ENCODE measurements at places on chromosomes 6 and 20.
A peak's percentile ranks its signal among the peaks of the same experiment; 100 is the strongest.

- DNase-seq: no peak
Measured at GRCh38 chr6:80523531-80523997, 417.1 kb downstream of the BCKDHB start.

DNA sequence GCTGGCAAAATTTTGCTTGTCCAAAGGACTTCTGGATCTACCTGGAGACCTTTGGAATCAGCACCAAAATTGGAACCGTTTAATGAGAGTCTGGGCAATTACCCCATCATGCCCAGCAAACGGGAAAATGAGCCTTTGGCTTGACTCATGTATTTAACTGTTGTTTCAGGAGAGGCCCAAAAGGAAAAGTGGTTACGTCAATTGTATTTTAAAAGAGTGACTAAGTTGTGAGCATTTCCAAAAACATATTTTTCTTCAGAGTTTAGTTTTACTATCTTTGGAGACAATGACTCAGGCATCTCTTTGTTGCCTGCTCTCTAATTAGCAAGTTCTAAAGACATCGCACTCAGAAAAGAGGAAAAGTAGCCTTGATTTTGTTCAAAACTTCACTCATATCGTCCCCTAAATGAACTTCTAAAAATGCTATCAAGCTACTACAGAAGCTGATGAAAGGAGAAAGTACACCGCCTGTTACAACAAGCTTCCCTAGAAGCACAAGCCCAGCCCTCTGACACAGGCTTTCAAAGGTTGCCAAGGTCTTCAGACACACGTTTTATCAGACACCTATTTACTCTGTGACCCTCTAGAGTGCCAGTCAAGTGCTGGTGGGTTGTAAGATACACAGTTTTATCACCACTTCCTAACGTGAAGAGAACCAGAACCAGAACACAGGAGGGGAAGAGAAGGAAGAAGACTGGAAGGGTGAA is 146.2 kb downstream of the TBX18 start:
- peak; percentile 88 for DNase-seq

DNA sequence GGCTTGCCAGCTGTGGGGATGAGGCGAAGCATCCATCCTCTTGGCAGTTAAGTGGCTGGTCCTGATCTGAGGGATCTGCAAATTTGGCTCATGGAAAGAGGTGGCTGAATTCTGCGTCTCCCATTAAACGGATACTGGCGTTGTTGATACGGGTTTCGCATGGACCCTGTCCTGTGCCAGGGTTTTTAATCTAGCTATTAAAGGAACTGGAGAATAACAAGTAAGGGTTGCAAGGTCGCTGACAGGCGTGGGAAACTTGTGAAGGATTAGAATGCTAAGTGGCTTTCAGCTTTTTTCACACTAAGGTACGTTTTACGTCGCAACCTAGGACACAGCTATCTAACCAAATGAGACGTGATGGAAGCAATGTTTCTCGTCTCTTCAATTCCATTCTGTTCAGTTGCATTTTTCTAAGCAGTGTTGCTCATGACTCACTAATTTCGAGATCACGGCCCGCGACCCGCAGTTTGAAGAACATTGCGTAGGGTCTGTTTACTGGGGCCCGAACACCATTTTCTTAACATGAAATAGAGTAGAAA is 852 bp downstream of the GMNN start:
- DNase-seq: peak; percentile 59

- DNase-seq: peak; percentile 90
Measured at GRCh38 chr6:23106951-23107350, 537.6 kb downstream of the HDGFL1 start.

DNA sequence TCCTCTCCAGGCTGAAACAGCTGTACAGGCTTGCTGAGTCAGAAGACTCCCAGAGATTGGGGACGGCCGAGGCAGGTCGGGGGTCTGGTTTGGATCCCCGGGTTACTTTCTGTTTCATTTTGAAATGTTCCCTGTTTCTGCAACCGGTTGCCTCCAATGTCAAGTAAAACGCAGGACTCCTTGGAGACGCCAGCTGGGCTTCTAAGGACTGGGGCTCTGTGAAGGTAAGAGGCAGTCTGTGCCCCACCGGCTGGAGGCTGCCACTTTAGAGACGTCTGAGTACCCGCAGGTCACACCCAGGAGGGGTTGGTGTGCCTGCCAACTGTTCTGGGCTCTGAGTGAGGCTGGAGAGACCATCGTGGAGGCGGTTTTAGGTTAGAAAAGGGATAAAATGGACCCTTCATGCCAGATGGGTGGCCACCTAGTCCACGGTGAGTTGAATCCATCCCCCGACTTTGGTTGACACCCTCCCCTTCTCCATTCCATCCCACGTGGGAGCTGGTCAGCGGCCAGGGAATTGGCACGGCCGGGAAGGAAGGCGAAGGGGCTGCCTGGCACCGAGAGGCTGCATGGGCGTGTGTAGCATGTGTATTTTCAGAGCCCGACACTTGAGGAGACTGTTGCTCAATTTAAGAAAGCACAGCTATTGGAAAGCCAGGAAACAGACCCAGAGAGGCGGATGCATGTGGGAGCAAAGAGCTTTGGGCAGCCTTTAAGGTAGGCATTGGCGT is 240.9 kb downstream of the PHACTR1 start:
- peak; percentile 74 for DNase-seq

DNA sequence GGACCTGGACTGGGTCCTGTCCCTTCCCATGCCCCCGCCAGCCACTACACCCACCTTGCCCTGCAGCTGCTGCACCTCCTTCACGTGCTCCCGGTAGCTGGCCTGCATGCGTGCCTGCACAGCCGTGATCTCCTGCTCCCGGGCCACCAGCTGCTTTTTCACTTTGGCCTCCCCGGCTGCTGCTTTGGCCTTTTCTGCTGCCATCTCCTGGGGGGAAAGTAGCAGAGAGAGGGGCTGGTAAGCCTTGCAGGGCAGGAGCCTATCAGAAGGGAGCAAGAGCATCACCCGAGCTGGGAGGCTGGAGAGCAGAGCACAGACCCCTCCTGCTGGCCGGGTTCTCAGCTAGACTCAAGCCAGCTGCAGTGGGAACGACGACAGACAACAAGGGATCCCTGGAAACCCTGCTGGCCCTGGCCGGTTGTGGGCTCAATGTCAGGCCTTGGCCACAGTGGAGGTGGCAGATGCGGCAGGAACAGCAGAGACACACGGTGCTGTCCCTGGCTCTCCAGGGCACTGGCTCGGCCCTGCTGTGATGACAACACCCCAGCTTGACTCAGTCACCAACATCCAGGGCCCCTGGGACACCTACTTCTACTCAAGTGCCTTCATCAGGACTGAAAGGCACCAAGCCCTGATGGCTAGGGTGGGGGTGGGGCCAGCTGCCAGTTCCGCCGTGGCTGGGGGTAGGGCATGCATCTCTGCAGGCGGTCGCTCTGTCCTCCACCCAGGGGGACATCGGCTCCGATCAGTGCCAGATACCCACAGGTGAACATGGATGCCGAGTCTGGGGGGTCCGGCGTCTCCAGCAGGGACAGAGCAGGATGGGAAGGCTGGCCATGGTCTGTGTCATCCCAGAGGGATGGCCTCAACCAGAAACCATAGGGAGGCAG is 45.3 kb downstream of the RRBP1 start:
- no peak for DNase-seq

DNA sequence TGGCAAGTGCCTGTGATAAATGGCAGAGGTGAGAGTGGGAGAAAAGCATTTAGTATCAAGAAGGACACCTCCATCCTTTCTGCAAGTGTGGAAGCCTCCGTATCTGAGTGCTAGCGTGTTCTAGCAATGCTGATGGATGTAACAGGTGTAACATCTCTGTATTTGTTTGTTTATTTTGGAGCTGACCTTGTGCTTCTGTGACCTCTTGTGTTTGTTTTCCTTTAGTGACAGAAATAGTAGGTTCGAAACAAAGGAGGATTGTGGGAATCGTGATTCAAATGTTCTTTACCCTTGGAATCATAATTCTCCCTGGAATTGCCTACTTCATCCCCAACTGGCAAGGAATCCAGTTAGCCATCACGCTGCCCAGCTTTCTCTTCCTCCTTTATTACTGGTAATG is 60.4 kb downstream of the SLC22A3 start:
- DNase-seq: no peak

GRCh38 chr6:24856901-24857670 is 58.4 kb upstream of the ARMH2 start:
- no peak for DNase-seq

DNA sequence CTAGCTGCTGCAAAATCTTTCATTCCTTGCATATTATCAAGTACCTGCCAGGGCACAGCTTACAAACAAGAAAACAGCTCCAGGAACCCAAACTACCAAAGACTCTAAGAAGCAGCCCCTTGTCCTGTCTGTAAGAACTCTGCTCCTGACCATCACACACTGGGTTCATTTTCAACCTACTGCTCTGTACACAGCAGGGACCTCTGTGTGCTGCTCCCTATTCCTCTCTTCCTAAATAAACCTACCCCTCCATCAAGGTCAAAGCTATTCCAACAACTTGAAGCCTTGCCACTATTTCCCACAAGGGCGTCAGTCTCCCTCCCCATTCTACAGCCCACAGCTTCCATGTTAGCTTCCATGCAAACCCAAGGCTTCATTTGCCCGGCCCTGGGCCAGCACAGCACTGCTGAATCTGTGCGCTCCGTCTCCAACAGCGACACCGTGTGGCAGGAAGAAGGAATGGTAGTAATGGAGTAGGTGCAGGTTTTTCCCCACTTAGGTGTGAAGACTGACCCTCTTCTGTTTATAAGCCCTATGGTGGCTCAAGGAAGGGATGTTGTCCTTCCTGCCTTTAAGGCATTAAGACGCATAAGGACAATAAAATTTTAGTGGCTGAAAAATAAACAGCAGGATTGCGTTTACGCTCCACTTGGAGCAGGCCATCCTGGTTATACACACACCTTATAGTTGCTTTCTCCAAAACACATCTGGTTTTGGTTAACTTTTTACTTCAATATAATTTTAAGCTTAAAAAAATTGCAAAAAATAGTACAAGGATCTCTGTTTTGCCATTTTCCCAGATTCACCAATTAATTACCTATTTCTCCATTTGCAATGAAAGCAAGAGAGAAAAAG is 115.2 kb upstream of the NXT1 start:
- DNase-seq: peak; percentile 42

DNA sequence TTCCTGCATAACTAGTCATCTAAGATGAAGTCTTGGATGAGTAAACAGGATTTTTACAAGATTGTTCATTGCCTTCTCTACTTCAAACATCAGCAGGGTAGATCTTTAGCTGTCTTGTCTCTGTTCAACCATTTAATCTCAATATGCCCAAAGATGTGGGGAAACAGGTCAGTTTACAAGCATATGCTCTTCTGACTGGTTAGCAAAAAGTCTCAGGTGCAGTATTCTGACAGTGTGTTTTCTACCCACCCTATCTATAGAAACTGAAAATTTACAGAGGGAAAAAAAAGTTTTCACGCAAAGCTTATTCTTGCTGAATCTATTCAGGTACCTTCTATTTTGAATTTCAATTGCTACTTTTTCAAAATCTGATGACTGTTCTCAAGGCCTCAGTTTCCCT is 29.0 kb downstream of the MAP3K5 start:
- DNase-seq: no peak

DNA sequence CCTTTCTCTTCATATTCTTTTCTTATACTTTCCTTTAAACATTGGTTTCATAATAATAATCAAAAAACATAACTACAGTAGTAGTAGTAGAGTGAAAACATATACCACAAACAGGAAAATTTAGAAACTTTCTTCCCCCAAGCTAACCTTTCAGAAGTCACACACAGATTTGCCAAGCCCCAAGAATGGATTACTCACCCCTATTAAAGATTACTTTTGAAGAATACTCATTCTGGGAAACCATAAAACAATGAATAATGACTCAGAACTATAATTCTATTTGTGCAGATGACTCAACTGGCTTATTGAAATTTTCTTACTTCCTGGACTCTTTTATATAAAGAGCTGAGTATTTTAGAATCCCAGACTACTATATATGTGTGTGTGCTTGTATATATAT is 119.4 kb upstream of the GJE1 start:
- DNase-seq: peak; percentile 91

GRCh38 chr6:161168281-161168891 is 105.5 kb downstream of the AGPAT4 start:
- peak; percentile 98 for DNase-seq

DNA sequence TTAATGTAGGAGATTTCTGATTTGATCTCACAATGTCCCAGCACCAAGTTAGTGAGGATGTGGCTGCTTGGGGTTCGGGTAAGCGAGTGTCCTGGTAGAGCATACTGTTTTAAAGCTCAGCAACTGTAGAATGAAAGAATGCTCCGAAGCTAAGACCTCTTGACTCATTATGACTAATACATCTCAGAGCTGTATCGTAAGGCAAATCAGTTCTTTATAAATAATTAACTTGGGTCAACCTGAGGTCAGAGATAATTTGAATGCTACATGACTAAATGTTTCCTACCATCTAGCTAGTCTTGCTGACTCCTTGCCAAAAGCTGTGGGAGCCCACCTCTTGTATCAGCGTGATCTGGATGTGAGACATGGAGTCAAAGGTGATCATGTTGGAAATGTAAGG is 128.8 kb upstream of the PDE7B start:
- peak; percentile 91 for DNase-seq

DNA sequence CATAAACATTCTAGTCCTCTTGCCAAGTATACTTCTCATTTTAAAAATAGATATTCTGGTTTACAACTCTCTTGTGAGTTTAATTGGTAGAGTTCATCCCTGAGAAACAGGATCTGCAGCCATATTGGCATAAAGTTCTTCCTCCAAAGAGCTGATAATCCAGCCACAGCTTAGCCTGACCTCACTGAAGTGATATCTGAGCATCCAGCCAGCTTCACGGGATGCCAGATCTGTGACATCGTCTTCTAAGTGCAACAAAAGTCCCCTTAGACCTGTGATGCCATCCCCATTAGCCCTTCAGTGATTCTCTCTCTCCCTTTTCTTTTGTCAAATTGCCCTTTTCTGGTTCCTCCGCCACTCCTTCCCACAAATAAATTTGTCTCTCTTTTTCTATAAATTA is 180.6 kb upstream of the STXBP5 start:
- no peak for DNase-seq

GRCh38 chr6:92121228-92121627 is 1298.1 kb downstream of the EPHA7 start:
- DNase-seq: no peak

GRCh38 chr20:62203378-62204030 is 16.6 kb downstream of the HRH3 start:
- peak; percentile 66 for DNase-seq

DNA sequence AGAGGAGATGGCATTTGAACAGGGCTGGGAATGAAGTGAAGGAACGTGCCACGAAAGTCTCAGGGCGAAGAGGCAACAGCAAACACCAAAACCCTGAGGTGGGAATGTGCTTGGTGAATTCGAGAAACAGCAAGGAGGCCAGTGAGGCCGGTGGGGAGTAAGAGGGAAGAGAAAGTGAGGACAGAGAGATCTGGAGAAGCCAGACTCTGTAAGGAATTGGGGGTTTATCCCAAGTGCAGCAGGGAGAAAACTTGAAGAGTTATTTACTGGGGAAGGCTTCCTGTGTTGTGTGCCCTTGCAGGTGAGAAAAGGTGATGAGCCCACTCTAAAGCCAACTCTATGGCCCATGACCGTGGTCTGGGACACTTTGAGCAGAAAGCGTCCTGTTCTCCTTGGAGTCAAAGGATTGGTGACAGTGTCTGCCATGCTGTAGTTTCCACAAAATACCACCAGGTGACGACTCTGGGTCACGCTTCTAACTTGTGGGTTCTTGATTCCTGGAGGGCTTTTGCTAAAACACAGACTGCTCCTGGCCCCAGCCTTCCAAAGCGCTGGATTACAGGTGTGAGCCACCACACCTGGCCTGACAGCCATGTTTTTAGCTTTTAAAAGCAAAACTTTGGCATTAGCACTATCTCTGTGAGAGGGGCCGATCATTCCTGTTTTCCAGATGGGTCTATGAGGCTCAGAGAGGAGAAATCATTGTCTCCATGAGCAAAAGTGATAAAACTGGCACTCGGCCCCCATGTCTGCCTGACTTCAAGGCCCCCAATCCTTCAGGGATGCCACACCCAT is 18.0 kb upstream of the CSNK2A1 start:
- peak; percentile 53 for DNase-seq
